ENCODE measurements at places on chromosomes 1 and 21.

DNA sequence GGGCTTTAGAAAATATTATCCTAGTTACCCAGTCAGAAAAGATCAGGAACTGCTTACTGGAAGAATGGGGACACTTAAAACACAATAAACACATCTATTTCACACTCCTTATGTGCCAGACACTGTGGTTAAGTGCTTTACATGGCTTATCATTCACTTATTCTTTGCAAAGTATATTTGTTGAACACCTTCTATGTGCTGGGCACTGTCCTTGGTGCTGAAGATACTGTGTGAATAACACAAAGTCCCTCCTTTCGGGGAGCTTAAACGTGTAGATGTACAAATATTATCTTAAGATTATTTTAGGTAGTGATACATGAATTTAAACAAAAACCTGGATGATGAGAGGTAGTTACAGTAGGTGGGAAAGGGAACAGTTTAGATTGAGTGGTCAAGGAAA lies 169.3 kb downstream of the ST6GALNAC5 start:
- no peak for DNase-seq

GRCh38 chr1:82534996-82535395 lies 734.3 kb downstream of the ADGRL2 start:
- no peak for DNase-seq

GRCh38 chr1:63858153-63858552 lies 84.3 kb downstream of the ROR1 start:
- no peak for DNase-seq

- DNase-seq = no peak
Observed at GRCh38 chr1:231523816-231524215, 4.7 kb upstream of the TSNAX start.

GRCh38 chr21:44299085-44299457 lies 782 bp upstream of the PFKL start:
- no peak for DNase-seq

GRCh38 chr1:149978547-149979023 lies 31.9 kb downstream of the OTUD7B start:
- DNase-seq = no peak

DNA sequence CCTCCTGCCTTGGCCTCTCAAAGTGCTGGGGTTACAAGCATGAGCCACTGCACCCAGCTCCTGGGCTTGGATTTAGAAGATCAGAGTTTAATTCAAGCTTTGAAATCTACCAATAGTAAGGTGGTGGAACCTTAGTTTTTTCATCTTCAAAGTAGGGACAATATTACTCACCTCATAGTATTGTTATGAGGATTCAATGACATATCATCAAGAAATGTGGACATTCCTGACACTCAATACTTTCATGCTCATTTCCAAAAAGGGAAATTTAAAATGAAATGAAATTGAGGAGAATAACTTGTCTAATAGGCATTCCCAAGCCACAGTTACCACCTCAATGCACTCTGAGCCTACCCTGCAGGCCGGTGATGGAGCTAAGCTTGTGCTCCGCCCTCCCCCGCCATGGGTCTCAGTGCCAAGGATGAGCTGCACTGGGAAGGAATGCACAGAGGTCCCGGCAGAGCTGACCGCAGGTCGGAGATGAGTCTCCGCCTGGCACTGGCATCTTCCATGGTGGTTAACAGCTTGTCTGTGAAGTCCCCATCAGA lies 56.5 kb upstream of the BCAR3 start:
- no peak for DNase-seq

Data from activated gamma-delta T cell treated with Interleukin-2 at 50 U/mL for 16 hours (primary cell).